ENCODE measurements at places on chromosomes 3 and 15. TPM values are rescaled to one million over a fixed set of nuclear protein-coding genes. Genes with fewer than 3 reads are reported as not detected.

Gene SLC12A8
- total RNA-seq, result 2.7 TPM

Gene OXNAD1
- 11.0 TPM for total RNA-seq

Gene P2RY14
- total RNA-seq, result not detected

Gene ISLR2
- not detected for total RNA-seq

Gene FANCD2OS
- not detected for total RNA-seq

Gene GPX1
- total RNA-seq, result 330 TPM

Gene RBP2
- not detected for total RNA-seq

Gene RIOX2
- 26.9 TPM for total RNA-seq

Gene RGMA
- total RNA-seq, result under 0.01 TPM

Gene RYR3
- total RNA-seq, result not detected

Gene VIPR1
- 1.8 TPM for total RNA-seq

Gene DNAH1
- 1.8 TPM for total RNA-seq

Gene ARNT2
- total RNA-seq, result 0.09 TPM

Gene TGM4
- total RNA-seq, result 0.09 TPM

Gene NIPA2
- total RNA-seq, result 61.6 TPM

Gene ROPN1
- total RNA-seq, result not detected

Gene SH3GL3
- total RNA-seq, result under 0.01 TPM

Gene SPTBN5
- total RNA-seq, result 10.5 TPM

Gene DLL4
- total RNA-seq, result 103 TPM

Gene TEX55
- total RNA-seq, result not detected

Gene SHC4
- 0.54 TPM for total RNA-seq

Gene PFN2
- 129 TPM for total RNA-seq

Gene SKOR1
- 0.09 TPM for total RNA-seq

Gene ANKRD63
- 0.09 TPM for total RNA-seq

Gene CLK3
- 51.5 TPM for total RNA-seq

Gene CCR3
- total RNA-seq, result not detected

Gene EFHB
- 0.27 TPM for total RNA-seq

Gene MST1
- 1.7 TPM for total RNA-seq

Gene SPATA12
- 0.18 TPM for total RNA-seq

Gene LRRC34
- 2.2 TPM for total RNA-seq

Data from endothelial cell of coronary artery (primary cell).